ENCODE measurements at places on chromosomes 4 and X. TPM values are rescaled to one million over a fixed set of nuclear protein-coding genes. Genes with fewer than 3 reads are reported as not detected.

DNA sequence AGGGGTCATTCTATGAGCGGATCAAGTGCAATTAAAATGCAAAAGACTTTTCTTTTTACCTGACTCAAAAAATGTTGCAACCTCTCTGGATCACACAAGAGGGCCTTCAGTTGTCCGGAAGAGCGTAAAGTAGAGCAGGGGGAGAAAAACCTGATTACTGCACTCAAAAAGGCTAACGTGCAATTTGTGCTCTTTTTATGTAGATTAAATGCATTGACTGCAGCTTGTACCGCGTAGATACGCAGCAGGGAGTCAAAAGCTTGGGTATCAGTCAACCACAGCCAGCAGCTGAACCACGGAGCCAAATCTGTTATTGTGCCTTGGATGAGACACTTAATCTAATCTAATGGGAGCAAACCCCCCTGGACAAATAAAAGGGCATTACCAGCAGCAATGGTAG is 107.3 kb upstream of the RAI2 start:
- no peak for DNase-seq
- no peaks in the 10 kb centered on the region for H3K27me3 ChIP-seq
- H3K4me1 ChIP-seq: no peaks in the 10 kb centered on the region

USP51 gene
- total RNA-seq: 2.7 TPM

DNA sequence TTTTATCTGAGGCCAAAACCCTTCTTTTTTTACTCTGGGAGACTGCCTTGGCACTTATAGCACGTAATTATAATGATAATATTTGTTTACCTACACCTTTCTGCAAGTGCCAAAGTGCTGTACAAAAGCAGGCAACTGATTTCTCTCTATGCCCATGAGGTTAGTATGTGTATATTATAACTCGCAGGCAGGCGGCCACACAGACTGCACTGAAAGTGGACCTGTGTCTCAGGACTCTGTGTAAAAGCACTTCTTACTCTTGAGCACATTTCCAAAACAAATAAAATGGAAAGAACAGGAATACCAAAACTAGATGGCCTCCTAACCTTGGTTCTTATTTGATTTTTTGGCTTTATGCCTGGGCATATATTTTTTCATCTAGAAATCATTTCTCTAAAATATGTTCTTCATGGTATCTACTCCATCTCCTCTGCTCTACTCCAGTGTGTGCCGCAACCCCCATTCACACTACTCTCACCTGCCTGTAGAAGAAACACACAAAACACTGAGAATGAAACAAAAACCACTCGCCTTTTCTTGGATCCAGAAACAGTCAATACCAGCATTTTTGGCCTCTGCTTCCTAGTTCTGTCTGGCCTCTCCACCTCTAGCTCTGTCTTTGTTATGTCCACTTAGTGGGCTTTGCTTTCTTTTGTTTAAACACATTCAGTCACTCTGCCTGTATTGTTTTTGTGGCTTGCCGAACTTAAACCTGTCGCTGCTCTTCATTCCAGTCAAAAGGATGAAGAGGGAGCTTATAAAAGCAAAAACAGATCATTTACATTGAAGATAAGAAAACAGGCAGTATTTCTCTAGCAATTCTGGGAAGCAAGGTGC is 934.5 kb upstream of the TENM3 start:
- H3K4me1 ChIP-seq: no peaks in the 10 kb centered on the region
- no peak for DNase-seq
- no peak overlapping the region for H3K4me3 ChIP-seq
- no peaks in the 10 kb centered on the region for H3K27me3 ChIP-seq
- no peak overlapping the region for H3K27ac ChIP-seq

SHROOM2 gene
- not detected for total RNA-seq

- peaks cover 38% of the 10 kb centered on the region for H3K4me1 ChIP-seq
- peaks cover 14% of the 10 kb centered on the region for H3K36me3 ChIP-seq
- no peak overlapping the region for H3K4me3 ChIP-seq
- H3K27me3 ChIP-seq: no peaks in the 10 kb centered on the region
- H3K27ac ChIP-seq: no peak overlapping the region
Observed at GRCh38 chr4:145823743-145824142, 114.9 kb downstream of the ZNF827 start.

DNA sequence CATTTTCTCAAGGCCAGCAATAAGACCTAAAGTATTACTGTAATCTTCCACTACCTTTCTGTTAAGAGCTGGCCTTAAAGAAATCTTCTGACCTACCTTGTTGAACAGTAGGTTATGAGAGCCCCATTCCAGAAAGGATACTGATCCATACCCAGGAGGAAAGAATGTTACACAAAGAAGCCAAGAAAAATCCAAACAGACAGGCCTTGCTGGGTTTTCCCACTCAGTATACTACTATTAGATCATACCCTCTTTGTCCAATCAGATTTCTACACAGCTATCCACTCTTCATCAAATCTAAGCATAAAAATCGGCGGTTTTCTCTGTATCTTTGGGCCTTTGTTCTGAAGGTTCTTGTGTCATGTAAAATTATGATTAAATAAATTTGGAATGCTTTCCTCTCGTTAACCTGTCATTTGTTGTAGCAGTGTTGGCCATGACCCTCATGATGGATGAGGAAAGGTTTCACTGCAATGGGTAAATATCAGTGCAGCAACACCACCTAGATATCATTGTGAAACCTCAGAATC is 292.3 kb downstream of the ANKRD50 start:
- H3K4me3 ChIP-seq: no peak overlapping the region
- no peaks in the 10 kb centered on the region for H3K27me3 ChIP-seq
- H3K36me3 ChIP-seq: no peaks in the 10 kb centered on the region
- H3K27ac ChIP-seq: no peak overlapping the region
- H3K4me1 ChIP-seq: no peaks in the 10 kb centered on the region

- H3K4me3 ChIP-seq: no peak overlapping the region
- no peak overlapping the region for H3K27ac ChIP-seq
Observed at GRCh38 chr4:186881521-186882220, 158.0 kb upstream of the FAT1 start.

- peak overlapping the region; percentile 93 for H3K4me3 ChIP-seq
- H3K36me3 ChIP-seq: peaks cover 11% of the 10 kb centered on the region
- peak overlapping the region; percentile 88 for H3K27ac ChIP-seq
- peak; percentile 61 for DNase-seq
- H3K4me1 ChIP-seq: peaks cover 47% of the 10 kb centered on the region
- H3K27me3 ChIP-seq: no peaks in the 10 kb centered on the region
Observed at GRCh38 chr4:183445097-183445428, 627 bp downstream of the CDKN2AIP start.

DNA sequence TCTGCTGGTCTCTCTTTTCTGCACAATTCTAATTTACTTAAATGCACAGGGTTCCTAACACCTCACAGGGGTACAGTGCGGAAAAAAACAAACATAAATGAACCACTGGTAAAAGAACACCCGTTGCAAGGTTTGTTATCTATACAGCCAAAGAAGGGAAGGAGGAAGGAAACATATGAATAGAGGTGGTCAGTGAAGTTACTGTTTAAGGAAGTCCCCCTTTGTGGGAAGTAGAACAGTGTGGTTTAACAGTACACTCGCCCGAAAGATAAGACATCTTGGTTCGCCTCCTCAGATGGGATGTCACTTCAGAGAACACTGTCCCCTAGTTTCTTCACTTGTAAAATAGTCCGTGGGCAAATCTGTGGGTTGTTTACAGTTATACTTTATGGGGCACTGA is 57.5 kb downstream of the TEC start:
- H3K27me3 ChIP-seq: no peaks in the 10 kb centered on the region
- peaks cover 24% of the 10 kb centered on the region for H3K4me1 ChIP-seq
- H3K27ac ChIP-seq: no peak overlapping the region
- H3K4me3 ChIP-seq: peak overlapping the region; percentile 2
- H3K36me3 ChIP-seq: no peaks in the 10 kb centered on the region

GAB3 gene
- 6.2 TPM for total RNA-seq

- H3K27ac ChIP-seq: no peak overlapping the region
- no peak for DNase-seq
- no peak overlapping the region for H3K4me3 ChIP-seq
- no peaks in the 10 kb centered on the region for H3K36me3 ChIP-seq
Observed at GRCh38 chr4:38223782-38224236, 263.6 kb downstream of the PTTG2 start.

DCX gene
- not detected for total RNA-seq

GRCh38 chr4:84529169-84529751 is 30.2 kb upstream of the NKX6-1 start:
- no peak for DNase-seq
- H3K4me3 ChIP-seq: no peak overlapping the region
- peaks cover 43% of the 10 kb centered on the region for H3K27me3 ChIP-seq
- no peak overlapping the region for H3K27ac ChIP-seq
- H3K36me3 ChIP-seq: no peaks in the 10 kb centered on the region

- H3K4me3 ChIP-seq: no peak overlapping the region
- H3K36me3 ChIP-seq: no peaks in the 10 kb centered on the region
- DNase-seq: no peak
- peaks cover 7% of the 10 kb centered on the region for H3K27me3 ChIP-seq
- no peaks in the 10 kb centered on the region for H3K4me1 ChIP-seq
Observed at GRCh38 chrX:49976682-49977197, 54.3 kb downstream of the CLCN5 start.

DNA sequence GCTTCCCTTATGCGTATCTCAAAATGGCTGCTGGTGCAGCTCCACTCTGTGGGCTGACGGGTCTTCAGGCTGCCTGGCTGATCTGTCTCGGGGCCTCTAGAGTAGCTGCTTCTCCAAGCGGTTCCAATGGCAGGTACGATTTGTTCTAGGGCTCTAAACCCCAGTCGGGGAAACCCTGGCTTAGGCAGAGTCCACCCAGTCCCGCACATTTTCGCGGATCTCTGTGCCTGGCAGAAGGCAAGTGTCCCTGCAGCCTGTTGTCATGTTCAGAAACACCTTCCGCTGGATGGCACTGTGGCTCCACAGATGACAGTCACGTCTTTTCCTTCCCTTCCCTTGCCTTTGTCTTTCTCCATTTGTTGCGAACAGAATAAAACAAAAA is 54.4 kb downstream of the NBDY start:
- H3K36me3 ChIP-seq: peaks cover 2% of the 10 kb centered on the region
- peaks cover 52% of the 10 kb centered on the region for H3K4me1 ChIP-seq
- no peaks in the 10 kb centered on the region for H3K27me3 ChIP-seq
- no peak overlapping the region for H3K27ac ChIP-seq
- no peak for DNase-seq
- H3K4me3 ChIP-seq: no peak overlapping the region

DNA sequence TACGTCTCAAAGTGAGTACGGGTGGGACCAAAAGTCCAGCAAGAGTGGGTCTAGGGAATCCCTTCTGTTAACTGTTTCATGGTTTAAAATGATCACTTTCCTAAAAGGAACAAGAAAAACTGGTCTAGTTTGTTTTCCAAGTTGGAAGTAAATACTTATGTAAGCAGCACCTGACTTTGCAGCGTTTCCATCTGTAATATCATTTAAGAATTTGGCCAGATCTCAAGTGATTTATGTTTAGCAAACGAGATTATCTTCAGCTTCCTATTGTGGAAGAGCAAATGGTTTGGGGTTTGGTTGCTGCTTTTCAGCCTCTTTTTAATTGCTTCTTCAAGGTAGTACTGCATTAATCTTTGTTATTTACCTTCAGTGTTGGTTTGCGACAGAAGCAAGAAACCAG is 50.4 kb downstream of the FHIP1A start:
- no peaks in the 10 kb centered on the region for H3K27me3 ChIP-seq
- no peaks in the 10 kb centered on the region for H3K4me1 ChIP-seq
- H3K4me3 ChIP-seq: no peak overlapping the region
- no peak for DNase-seq
- no peaks in the 10 kb centered on the region for H3K36me3 ChIP-seq
- no peak overlapping the region for H3K27ac ChIP-seq

DNA sequence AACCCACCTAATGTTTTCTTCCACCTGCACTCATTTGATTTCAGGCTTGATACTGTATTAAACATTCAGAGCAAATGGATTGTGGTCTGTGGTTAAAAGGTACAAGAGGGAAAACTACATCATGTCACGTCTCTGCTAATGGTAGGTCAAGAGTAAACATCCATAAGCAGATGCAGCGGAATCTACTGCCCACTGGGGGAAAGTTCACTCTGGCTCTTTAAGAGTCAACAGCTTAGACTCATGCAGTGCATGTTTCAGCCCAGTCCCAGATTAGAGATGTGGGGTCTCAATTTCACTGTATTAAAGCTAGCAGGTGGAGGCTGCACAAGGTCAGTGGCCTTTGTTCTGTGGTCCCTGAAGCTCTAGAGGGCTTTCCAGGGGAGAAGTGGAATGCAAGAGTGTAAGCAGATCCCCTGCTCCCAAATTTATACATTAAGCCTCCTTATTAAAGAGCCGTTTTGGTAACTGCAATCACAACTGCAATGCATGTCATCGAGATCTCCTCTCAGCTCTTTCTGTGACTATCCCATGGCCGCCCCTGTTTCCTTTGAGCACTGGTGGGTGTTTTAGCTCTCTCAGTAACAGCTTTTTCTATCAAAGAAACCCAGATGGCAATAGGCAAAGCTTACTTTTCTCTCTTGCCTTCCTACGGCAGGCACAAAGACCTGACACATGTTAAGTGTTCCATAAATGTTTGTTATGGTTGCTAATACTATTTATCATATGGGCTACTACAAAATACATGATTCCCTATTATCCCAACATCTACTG is 53.4 kb downstream of the LDB2 start:
- no peak overlapping the region for H3K4me3 ChIP-seq
- H3K36me3 ChIP-seq: no peaks in the 10 kb centered on the region
- H3K27me3 ChIP-seq: no peaks in the 10 kb centered on the region
- no peaks in the 10 kb centered on the region for H3K4me1 ChIP-seq
- H3K27ac ChIP-seq: no peak overlapping the region

DNA sequence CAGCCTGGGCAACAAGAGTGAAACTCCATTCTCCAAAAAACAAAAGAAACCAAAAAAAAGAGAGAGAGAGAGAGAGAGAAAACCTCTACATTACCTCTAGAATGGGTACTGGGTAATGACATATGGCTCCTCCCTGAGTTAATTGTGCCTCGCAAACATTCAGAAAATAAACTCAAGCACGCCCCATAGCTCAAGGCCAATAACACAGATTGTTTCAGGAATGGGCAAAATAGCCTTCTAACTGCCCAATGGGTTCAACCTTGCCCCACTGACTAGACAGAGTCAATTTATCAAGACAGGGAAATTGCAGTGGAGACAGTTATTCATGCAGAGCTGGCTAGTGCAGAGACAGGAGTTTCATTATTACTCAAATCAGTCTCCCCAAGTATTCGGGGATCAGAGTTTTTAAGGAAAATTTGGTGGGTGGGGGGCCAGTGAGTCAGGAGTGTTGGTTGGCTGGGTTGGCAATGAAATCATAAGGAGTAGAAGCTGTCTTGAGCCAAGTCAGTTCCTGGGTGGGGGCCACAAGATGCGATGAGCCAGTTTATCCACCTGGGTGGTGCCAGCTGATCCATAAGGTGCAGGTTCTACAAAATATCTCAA is 25.1 kb downstream of the NIPAL1 start:
- peak; percentile 30 for DNase-seq
- no peak overlapping the region for H3K4me3 ChIP-seq
- no peak overlapping the region for H3K27ac ChIP-seq
- peaks cover 3% of the 10 kb centered on the region for H3K36me3 ChIP-seq
- H3K27me3 ChIP-seq: peaks cover 26% of the 10 kb centered on the region
- peaks cover 70% of the 10 kb centered on the region for H3K4me1 ChIP-seq

GAGE12E gene
- not detected for total RNA-seq

Measured in activated T-cell treated with anti-CD3 and anti-CD28 coated beads, Interleukin-2, amount 50 U/mL, for 72 hours (primary cell).